ENCODE measurements at places on chromosomes 16 and 17. TPM values are rescaled to one million over a fixed set of nuclear protein-coding genes. Genes with fewer than 3 reads are reported as not detected.

GRCh38 chr16:87742781-87743490 is 22.9 kb downstream of the KLHDC4 start:
- H3K36me3 ChIP-seq, result peaks cover 26% of the 10 kb centered on the region
- H3K4me1 ChIP-seq, result peaks cover 9% of the 10 kb centered on the region
- no peak for DNase-seq
- no peak overlapping the region for H3K27ac ChIP-seq
- H3K4me3 ChIP-seq, result no peak overlapping the region

DNA sequence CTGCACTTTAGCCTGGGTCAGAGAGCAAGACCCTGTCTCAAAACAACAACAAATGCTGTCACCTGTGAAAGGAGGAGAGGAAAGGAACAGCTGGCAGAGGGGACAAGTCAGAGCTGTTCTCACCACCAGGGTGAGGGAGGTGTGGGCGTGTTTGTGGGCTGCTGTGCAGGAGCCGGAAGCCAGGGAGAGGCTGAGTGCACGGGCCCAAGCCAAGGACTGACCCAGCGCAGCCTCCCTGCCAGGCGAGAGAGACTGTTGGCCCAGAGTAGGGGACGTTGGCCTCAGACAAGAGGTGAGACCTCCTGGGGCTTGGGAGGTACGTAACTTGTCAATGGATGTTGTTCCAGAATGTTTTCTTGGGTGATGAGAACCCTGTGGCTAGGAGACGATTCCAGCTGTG is 10.7 kb downstream of the SPNS2 start:
- peak; percentile 73 for DNase-seq
- H3K36me3 ChIP-seq, result no peaks in the 10 kb centered on the region
- H3K27me3 ChIP-seq, result no peaks in the 10 kb centered on the region
- peaks cover 23% of the 10 kb centered on the region for H3K4me1 ChIP-seq
- no peak overlapping the region for H3K4me3 ChIP-seq
- no peak overlapping the region for H3K27ac ChIP-seq

P2RX1 gene
- 1.7 TPM for total RNA-seq

CCL3 gene
- 253 TPM for total RNA-seq

All from activated CD8-positive, alpha-beta T cell treated with anti-CD3 and anti-CD28 coated beads for 36 hours (primary cell).